ENCODE measurements at places on chromosomes 12 and 14. TPM values are rescaled to one million over a fixed set of nuclear protein-coding genes. Genes with fewer than 3 reads are reported as not detected.

DNA sequence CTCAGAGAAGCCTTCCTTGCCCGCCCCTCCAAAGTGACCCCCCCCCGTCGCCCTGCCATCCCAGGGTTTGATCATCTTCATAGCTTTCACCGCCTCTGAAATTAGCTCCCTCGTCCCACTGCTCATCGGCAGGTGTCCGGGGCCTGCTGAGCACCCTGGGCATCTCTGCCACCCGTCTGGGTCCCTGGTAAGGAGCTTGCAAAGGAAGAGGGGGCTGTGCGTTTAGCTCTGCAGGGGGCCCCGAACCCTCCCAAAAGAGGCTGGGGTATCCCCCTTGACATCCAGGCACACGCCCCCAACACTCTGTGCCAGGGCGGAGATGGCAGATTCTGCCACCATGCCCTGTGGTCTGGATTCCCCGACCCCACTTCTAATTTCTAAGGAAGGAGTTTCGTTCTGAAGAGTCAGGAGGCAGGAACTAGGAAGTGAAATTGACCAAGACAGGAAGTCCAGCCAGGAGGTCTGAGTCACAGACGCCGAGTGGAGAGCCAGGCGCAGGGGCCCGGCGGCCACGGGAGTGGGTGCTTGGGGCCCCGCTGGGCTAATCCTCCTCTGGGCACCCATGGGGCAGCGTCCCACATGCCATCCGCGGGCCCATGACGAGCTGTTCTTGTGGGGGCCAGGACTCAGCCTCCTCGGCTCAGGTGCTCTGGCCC lies 95.7 kb downstream of the RFLNA start:
- H3K4me1 ChIP-seq, result peaks cover 69% of the 10 kb centered on the region
- H3K36me3 ChIP-seq, result peaks cover 2% of the 10 kb centered on the region
- H3K27ac ChIP-seq, result peak overlapping the region; percentile 92
- H3K27me3 ChIP-seq, result no peaks in the 10 kb centered on the region
- peak; percentile 72 for DNase-seq

DNA sequence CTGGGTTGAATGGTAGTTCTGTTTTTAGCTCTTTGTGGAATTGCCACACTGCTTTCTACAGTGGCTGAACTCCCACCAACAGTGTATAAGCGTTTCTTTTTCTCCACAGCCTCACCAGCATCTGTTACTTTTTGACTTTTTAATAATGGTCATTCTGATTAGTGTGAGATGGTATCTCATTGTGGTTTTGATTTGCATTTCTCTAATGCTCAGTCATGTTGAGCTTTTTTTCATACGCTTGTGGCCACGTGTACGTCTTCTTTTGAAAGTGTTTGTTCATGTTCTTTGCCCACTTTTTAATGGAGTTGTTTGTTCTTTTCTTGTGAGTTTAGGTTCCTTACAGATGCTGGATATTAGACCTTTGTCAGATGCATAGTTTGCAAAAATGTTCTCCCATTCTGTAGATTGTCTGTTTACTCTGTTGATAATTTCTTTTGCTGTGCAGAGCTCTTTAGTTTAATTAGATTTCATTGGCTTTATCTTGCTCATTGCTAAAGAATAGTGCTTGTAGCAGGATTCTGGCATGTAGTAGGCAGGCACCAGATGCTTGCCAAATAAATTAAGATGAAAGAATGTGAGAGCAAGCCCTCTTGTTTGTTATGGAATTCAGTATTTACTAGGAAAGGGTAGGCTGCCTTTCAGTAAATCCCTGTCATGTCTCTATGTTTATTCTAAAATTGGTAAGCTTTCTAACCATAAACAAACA lies 86.8 kb downstream of the PDE3A start:
- no peaks in the 10 kb centered on the region for H3K27me3 ChIP-seq
- no peaks in the 10 kb centered on the region for H3K36me3 ChIP-seq
- DNase-seq, result no peak
- H3K4me3 ChIP-seq, result no peak overlapping the region

DNA sequence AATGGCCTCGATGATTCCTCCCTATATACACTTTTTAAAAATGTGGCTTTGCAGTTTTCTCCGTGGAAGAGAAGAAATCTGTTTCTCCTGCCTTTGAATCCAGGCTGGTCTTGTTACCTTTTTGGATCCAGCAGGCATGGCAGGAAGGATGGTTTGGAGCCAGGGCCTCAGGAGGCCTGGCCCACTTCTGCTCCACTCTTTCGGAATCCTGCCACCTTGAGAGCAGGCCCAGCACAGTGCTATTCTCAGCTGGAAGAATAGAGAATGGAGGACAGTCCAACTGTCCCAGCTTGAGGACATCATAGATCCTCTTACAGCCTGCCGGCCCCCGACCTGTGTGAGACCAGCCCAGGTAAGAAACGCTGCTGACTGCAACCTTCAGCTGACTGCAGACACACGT lies 421.5 kb downstream of the FUT8 start:
- H3K4me1 ChIP-seq, result no peaks in the 10 kb centered on the region
- H3K27ac ChIP-seq, result no peak overlapping the region
- H3K36me3 ChIP-seq, result no peaks in the 10 kb centered on the region
- no peaks in the 10 kb centered on the region for H3K27me3 ChIP-seq
- DNase-seq, result no peak

SIX6 gene
- not detected for polyA plus RNA-seq

GALNT16 gene
- polyA plus RNA-seq, result 0.51 TPM
